Large intestine (tissue), 12 donors: ENCODE measurements at places on chromosomes 6 and 20.

DNA sequence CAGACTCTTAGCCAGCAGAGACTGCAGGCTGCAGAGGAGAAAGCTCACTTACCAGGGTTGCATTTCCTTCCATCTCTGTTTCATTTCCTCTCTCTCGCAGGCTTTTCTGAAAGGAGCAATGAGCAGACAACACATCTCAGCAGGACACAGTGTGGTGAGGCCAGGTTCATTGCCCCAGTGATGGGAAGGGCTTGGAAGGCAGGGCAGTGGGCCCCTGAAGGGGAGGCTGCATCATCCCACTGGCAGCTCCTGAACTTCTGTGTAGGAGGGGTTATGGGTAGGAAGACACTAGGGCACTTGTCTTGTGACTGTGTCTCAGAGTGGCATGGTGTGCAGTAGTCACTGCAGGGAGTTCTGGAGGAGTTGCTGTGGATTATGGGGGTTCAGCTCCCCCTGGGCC is 246.8 kb downstream of the QKI start:
- no peak for DNase-seq

- DNase-seq, result no peak
These were observed 536.9 kb downstream of the HACE1 start for GRCh38 chr6:104322841-104323240.

DNA sequence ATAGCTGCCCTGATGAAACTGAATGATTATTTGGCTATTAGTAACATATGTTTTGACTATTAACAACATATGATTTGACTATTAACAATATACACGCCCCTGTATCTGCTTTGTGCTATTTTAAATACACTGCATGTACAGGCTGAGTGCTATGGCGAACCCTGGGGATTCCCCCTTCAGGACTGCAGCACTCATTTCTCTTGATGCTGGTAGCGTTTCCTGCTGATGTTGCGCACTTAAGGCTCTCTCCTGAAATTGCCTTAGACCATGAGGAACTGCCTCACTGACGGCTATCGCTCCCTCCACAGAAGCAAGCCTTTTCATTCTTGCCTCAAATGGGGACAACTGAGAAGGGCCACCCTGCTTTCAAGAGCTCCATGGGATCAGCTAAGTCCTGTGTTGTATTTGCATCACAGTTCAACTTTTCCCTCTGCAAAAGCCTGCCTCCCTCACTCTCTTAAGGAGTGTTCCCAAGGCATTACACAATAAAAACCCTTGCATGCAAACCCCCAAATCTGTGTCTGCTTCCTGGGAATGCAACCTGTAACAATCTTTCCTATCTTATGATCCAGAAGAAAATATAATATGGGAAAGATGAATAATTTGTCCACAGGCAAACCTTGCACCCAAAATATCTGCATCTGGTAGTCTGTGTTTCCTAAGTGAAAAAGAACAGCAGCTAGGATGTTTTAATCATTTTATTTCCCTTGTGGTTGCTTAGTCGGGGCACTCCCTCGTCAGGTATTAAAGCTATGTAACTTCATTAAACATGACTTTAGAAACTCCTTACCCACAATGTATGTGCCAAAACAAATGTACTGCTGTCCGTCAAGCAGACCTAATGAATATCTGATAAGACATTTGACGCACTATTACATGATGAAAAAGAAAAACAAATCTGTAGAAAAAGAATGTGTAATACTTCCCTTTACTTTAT is 456.4 kb downstream of the COL12A1 start:
- no peak for DNase-seq

DNA sequence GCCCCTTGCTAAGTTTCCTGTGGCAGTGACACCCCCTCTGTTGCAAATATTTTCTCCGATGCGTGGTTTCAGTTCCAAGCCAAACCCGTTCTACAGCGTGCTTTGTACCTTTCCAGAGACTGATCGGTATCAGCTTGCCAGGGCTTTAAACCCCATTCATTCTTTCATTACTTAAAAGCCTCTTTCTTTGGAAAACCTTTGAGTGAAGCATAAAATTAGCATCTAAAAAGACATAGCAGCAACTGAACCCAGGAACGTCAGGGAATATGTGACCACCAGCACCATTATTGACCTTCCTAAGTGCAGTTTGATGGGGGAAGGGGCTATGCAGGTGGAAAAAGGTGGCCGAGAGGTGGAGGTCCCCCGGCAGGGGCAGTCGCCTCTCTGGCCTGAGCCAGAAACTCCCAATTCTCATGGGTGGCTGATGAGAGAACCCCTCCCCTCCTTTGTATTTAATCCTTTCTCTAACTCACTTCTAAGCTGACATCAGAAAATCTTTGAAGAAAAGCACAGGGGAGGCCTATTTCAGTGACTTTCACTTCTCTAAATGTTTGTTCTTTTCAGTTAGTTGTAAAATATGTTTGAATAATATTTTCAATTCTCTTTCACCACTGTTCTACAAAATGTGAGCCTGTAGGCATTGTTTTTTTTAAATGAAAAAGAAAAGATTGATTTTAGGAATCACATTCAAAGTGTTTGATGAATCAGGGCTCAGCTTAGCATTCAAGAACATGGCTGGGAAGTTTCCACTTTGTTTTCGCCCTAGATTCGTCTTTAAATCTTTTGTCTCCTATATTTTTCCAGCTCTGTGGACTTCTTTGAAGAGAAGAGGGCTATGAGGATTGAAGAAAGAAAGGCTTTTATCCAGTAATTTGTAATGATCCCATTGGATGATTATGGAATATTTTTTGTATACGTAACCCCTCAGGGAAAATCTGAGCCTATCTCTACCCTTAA is 89.2 kb downstream of the RSPH3 start:
- peak; percentile 26 for DNase-seq

DNA sequence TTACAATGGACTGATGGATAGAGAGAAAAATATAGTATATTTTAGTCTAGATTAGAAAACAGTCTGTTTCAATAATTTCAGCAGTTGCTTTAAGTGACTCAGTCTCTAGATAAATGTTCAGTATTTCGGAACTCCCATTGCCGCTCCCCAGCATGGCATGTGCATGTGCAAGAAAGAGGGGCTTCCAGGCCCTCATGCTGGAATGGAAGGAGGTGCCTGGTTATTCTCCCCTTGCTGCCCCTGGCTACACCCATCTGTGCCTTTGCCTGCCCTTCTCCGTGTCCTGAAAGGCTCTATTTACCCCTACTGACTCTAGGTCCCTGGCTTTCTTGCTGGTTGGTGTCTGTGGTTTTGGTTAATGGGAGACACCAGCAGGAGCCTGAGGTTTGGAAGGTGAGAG is 115.7 kb upstream of the IFNGR1 start:
- no peak for DNase-seq

- no peak for DNase-seq
These were observed 308.5 kb downstream of the CLIC5 start for GRCh38 chr6:45707176-45707575.

GRCh38 chr6:158500016-158500735 is 59.7 kb upstream of the TMEM181 start:
- no peak for DNase-seq

DNA sequence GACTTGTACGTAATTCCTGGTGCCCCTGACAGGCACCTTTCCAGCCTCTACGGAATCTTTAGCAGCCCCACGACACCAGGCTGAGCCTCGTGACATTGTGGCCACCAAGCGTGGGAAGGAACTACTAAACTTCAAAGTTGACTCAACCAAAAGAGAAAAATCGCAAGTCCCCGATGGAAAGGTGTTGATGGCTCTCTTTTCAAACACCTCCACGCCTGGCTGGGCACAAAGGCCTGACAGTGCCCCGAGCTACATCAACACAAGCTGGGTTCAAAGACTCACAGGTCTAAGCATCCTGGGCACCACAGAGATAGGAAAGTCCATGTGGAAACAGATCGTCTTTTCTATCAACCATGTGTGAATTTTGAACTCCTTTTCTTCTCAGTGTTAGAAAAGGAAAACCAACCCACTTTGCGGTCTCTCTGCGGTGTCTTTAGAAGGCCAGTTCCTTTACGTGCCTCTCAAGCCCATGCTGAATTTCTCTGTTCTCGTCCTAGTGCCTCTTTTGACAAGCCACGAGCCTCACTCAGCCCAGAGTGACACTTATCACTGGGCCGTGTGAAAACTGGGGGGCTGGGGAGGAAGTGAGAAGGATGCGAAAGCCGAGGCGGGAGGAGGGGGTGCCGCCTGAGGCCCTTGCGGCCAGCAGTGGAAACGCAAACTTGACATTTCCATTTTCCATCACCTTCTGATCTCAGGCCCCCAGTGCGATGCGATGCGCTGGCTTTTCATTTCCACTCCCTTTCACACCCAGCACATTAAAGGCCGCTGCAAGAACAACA is 59.4 kb downstream of the GFOD1 start:
- no peak for DNase-seq

DNA sequence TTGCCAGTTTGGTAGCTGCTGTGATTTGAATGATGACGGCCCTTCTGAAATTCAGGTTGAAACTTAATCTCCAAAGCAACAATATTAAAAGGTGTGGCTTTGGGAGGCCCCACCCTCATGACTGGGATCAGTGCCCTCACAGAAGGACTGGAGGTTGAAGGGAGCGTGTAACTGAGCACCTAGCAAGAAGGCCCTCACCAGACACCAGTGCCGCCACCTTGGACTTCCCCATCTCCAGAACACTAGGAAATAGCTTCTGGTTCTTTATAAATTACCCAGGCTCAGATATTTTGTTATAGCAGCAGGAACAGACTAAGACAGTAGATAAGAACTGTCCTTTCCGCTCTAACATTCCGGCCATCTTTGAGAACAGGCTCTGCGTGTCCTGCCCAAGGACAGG is 243.1 kb downstream of the DLL1 start:
- no peak for DNase-seq

DNA sequence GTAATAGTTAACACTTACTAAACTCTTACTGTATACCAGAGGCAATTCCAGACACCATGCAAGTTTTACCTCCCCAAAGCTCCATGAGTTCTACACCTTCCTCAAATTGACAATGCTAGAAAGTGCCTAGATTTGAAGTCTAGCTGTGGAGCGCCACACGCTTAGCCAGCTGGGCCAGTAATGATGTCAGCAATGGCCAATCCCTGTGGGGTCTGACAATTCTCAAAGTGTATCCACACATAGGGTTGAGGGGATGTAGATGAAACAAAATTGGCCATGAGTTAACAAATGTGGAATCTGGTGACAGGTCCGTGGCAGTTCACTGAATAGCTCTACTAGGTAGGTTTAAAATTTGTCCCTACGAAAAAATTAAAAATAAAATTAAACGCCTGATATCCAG is 1.3 kb downstream of the ZNF343 start:
- DNase-seq, result no peak

GRCh38 chr20:10790013-10790412 is 116.2 kb upstream of the JAG1 start:
- no peak for DNase-seq

GRCh38 chr6:166588691-166589336 is 2.3 kb upstream of the RAMACL start:
- DNase-seq, result no peak
